ENCODE measurements at places on chromosomes 7 and 10.
A peak's percentile ranks its signal among the peaks of the same experiment; 100 is the strongest.

GRCh38 chr7:6379886-6380285, 67.9 kb downstream of the DAGLB start:
- DNase-seq, result no peak

DNA sequence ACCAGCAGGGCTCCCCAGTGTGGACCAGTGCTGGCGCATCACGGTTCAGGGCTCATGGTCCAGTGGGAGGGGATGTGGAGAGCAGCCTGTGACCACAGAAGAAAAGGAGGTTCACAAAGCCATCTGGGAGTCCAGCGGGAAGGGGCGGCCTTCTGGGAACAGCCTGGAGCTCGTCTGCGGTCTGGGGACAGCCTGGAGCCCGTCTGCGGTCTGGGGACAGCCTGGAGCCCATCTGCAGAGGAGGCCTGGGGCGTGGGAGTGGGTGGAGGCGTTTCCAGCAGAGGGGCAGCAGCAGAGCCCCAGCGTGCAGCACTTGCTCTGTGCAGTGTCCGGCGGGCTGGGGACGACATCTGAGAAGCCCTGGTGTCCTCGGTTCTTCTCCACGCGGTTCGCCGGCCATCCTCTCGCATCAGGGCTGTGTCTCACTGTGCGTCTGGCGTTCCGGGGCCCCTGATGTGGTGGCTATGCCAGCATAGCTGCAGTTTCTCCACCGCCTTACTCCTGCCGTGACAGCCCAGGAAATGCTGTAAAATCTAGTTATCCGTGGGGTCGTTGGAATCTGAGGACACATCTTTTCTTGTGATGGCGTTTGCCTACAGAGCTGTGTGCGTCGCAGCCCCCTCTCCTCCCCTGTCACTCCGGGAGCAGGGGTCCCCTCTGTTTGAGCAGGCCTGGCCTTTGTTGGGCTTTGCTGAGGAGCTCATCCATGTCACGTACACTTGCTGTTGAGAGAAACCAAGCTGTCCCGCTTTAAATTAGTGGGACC, 104.6 kb downstream of the INPP5A start:
- no peak for DNase-seq

GRCh38 chr7:3695602-3696001, 394.6 kb downstream of the SDK1 start:
- DNase-seq, result no peak

DNA sequence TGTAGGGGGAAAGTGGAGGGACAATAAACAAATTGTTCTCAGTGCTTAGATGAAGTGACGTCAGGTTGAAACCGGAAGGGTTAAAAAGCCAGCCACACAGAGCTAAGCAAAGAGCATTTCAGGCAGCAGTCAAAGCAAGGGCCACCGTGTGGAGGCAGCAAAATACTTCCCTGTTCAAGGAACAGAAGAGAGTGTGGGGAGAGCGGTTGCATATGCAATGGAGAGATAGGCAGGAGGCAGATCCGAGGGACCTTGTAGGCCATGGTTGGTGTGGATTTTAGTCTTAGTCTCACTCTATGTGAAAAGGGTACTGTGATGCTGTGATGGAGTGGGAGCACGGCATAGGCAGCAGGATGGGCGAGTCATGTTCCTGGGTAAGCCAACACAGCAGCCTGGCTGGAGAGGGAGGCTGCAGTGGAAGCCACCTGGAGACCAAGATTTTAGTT, 3.8 kb upstream of the STN1 start:
- peak; percentile 46 for DNase-seq

- peak; percentile 65 for DNase-seq
Measured at GRCh38 chr10:110629680-110630191, 14.4 kb upstream of the RBM20 start.

DNA sequence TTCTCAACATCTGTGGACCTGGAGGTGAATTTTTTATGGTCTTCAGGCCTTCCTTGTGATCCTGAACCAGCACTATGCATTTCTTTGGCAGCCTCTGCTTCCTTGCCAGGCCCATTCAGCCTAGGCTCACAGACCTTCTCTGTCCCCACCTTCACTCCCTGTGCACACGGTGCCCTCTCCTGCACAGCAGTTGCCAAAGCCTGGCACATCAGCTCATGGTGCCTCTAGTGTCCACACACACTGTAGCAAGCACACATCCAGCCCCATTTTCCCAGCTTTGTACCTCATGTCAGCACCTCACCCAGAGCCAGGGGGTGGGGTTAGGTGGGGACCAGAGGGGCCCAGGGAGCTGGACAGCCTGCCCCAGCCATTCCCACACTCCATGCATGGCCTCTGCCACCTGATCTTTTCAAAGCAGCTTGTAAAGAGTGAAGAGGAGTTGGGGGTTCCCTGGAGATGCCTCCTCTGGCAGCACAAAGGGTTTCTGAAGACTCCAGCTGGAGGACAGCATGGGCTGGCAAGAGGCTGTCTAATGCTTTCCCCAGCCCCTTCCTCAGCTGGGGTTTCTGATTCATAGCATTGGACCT, 57.9 kb upstream of the TMEM72 start:
- DNase-seq, result no peak

DNA sequence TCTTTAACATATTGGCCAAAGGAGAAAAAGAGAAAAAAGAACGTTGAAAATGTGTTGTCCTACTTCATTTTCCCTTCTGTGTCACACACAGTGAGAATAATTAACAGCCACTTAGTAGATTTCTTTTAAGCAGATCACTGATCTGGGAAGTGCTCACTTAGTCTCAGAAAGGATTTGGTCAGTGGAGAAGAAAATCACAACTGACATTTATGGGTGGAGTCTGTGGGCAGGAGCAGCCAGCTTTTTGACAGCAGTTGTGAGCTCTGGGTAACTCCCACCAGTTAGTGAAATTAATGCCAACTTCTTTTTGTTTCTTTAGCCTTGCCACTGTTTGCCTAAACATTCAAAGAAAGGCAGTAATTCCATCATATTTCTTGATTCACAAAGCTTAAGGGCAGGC, 49.7 kb downstream of the CDK14 start:
- no peak for DNase-seq
